ENCODE measurements at places on chromosomes 7 and 10.

- DNase-seq = no peak
These were observed 50.1 kb upstream of the LMTK2 start for GRCh38 chr7:98056580-98056979.

GRCh38 chr7:25707768-25708620 lies 444.0 kb upstream of the NFE2L3 start:
- DNase-seq = no peak

DNA sequence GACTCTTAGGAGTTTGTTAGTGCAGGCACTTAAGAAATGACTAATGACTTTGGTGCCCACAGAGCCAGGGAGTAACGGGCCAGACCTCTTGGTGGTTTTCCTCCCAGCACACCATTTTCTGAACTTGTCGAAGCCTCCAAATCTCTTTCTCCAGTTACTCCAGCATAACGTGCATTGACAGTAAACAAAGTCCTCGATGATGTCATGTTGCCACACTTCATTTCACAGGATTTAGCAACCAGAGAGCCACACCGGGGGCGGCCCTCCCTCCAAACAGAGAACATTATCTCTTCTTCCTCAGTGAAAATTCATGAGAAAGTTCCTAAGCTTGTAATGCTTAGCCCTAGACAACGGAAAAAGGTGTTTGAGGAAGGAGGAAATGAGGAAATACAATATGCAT lies 4.0 kb upstream of the SVOPL start:
- no peak for DNase-seq

DNA sequence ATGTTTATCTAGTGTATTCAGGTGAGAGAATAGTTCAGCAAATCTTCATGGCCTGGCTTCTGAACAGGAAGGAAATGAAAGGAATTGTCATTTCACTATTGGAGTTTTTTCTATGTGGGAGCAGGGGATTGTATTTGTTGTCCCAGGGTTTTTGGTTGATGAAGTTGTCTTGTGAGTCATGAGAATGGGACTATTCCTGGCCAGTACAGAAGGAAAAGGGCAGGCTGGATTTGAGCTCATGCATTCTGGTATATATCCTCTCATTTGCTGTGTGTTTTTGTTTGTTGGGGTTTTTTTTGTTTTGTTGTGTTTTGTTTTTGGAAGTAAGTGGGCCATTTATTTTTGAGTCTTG lies 101.2 kb upstream of the MKLN1 start:
- no peak for DNase-seq

DNA sequence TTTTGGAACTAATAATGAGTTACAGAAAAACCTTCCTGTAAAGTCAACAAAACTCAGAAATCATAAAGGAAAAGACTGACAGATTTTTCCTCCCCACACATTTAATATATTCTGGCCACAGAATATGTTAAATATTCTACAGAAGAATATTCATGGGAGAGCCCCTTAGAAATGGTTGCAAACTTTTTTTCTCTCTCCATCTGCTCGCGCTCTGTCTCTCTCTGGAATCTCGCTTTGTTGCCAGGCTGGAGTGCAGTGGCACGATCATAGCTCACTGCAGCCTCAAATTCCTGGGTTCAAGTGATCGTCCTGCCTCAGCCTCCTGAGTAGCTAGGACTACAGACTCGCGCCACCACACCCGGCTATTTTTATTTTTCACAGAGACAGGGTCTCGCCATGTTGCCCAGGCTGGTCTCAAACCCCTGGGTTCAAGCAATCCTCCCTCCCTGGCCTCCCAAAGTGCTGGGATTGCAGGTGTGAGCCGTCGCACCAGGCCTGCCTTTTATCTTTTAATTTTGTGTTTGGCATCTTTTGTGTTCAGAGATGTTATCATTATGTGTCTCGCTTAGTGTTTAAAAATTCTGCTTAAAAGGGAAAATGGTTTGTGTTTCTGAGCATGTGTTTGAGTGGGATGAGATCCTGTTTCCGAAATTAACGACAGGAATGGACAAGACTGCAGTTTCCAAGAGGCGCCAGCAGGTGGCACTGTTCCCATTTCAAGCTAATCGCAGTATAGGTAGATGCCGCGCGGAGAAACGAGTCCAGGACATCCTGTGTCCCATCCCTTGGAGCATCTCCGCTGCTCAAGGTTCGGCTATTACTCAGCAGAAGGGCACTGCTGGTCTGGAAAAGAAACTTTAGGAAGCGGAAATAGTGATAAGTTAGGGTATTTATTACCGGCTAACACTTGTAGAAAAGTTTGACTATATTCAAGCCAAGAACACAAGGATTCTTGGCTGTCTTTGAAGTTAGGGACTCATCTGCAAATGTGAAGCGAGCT lies 23.1 kb upstream of the ST7 start:
- peak; percentile 91 for DNase-seq

DNA sequence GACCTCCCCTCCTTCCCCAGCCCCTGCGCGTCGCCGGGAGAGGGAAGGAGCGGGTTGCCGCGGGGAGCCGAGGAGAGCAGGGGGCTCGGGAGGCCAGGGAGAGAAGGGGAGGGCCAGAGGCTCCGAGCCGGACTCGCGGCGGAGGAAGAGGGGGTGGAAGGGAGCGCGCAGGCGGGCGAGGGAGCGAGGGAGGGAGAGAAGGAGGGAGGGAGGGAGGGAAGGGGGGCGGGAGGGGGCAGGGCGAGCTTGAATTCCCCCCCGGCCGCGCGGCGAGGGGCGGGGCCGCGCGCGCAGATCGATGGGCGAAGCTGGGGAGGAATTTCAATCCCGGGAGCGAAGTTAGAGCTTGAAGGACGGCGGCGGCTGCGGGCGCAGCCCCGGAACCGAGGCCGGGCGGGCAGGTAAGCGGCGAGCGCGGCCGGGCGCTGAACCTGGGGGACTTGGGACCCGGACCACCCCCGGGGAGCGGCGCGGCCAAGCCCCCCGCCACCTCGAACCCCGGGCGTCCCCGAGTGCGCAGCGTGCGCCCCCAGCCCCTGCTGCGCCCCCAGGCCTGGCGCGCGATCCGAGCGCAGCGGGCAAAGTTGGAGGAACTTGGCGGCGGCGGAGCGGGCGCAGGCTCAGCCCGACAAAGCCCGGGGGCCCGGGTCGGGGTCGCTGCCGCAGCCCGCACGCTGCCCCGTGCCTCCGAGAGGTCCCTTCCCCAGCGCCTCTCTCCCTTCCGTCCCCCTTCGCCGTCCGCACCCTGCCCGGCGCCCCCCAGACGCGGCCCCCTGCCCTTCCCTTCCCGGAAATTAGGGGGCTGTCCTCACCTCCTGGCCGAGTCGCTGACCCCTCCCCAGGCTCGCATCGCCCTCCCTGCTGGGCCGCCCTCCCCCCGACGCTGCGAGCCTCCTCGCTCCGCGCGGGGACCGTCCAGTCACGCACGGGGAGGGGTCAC lies at the start of gene ELFN1:
Gene ELFN1, plus strand, starts transcription at position 324 of the 940 bp plus-strand sequence. CDS start 74,320 bp downstream, outside the sequence.
- peak; percentile 81 for DNase-seq

DNA sequence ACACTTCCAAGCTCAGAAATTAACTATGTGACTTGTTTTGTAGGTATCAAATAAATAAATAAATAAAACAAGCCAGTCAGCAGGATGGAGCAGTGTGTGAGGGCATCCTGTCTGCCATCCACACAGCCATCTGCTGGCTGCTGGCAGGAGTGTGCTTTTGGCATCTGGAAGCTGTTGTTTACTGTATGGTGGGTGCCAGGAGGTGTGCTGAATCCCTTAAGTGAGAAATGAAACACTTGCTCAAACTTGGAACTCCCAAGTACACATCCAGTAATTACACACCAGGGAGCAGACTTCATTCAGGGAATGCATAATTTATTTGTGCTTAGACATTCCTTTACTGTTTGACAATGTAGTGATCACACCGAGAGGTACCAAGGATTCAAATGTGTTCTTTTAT lies 16.9 kb upstream of the TAX1BP1 start:
- DNase-seq = no peak

GRCh38 chr10:91127341-91128082 lies 93.0 kb upstream of the PCGF5 start:
- DNase-seq = no peak

GRCh38 chr7:2856388-2857169 lies 12.5 kb upstream of the GNA12 start:
- DNase-seq = no peak

- DNase-seq = no peak
These were observed 179.1 kb upstream of the STEAP4 start for GRCh38 chr7:88485821-88486220.

DNA sequence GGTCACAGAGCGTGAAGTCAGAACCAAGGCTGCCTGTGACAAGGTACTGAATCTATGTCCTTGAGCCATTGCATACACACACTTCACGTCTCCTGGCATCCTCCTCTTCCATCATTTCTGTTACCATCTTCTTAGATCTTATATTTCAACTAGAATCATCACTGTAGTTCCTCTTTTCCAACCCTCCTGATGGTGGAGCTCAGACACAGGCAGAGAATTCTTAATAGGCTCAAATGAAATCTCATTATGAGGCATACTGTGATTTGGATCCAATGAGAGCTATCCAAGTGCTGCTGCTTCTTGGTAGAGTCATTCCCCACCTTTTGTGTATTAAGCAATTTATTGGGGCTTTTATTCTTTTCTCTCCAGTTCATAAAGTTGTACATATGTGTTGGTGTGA lies 113.2 kb downstream of the CALCR start:
- DNase-seq = no peak

GRCh38 chr7:90518630-90519029 lies 49.2 kb downstream of the PTTG1IP2 start:
- DNase-seq = no peak

DNA sequence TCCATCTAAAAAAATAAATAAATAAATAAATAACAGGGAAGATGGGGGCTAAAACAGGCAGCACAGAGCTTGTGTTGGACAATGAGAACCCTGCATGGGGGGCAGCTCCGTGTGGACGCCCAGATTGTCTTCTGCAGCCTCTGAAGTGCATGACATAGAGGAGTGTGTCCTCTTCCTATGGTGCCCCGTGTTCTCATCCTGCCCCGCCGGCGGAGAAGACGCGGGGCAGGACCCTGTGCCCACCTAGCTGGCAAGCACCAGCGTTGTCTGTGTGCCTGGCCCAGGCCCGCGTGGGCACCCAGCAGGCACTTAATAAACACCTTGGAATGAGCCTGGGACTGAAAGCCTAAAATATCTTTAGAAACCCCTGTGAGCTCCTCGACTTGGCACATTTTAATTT lies 88.7 kb upstream of the DNAAF5 start:
- no peak for DNase-seq

DNA sequence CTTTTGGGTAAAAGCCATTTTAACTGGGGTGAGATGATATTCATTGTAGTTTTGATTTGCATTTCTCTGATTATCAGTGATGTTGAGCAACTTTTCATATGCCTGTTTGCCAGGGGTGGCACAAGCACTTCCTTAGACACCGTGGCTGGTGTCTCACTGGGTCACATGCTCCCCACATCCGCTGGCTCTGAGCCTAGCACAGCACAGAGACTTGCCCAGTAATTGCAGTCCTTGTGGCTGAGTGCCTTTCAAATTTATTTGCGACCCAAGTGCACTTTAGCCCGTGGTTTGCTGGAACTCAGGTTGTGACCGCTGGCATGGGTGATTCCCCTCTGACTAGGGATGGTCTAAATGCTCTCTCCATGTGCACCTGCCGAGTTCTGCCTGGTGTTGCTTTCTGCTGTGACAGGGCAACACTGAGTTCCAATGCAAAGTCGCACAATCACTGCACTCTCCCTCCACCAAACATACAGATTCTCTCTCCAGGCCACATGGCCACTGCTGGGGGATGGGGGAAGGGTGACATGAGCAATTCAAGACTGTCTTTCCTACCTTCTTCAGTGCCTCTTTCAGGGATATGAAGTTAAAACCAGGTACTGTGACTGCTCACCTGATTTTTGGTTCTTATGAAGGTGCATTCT lies 66.5 kb downstream of the ZNF277 start:
- no peak for DNase-seq

GRCh38 chr7:48782511-48782910 lies 141.8 kb upstream of the CDC14C start:
- no peak for DNase-seq

GRCh38 chr10:94214481-94214893 lies 148.3 kb downstream of the NOC3L start:
- peak; percentile 18 for DNase-seq

GRCh38 chr10:131815266-131816156 lies 85.3 kb upstream of the PPP2R2D start:
- DNase-seq = no peak

DNA sequence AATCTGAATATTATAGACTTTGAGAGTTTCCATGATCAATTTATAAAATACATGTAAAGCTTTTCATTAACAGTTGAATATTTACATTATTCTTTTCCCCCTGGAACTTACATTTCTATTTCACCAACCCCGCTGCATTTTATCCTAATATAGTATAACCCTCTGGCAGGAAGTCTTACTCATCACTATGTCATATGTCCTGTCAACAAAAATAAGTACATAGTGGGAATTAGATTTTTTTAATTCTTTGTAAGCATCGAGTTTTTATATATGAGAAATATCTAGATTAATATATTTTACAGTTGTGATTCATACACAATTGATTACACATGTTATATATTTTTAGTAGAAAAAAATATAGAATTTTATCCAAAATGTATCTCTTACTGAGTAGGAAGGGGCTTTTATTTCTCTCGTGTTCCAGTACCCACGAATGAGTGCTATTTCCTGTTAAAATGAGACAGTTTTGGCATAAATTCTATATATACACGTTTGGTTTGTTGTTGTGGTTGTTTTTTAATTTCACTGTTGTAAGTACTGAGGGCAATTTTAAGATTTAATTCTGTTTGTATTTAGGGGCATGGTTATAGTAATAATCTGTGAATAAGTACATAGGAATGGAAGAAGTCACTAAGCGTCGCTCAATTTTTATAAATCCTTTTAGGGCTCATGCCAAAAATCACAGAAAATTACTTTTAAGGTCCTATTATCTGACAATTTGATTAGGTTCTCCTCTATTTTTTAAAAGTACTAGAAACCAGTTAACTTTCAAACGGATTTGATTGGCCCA lies 87.1 kb downstream of the HECW1 start:
- DNase-seq = no peak

DNA sequence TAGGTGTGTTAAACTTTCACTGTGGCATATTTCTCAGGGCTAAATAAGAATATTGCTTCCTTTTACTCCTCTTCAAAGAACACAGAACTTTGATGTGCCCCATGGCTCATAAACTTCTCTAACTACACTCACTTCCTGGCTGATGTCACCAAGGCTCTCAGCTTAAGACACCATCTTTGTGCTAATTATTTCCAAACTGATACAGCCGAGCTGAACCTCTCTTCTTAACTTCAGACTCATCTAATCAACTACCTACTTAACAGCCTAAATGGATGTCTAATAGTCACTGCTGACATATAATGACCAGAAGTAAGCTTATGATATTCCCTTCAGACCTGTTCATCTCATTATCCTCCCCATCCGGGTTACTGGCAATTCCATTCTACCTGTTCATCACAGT lies 3.6 kb downstream of the C10orf67 start:
- no peak for DNase-seq

GRCh38 chr10:60410970-60411369 lies 21.3 kb upstream of the ANK3 start:
- DNase-seq = no peak

- DNase-seq = no peak
These were observed 10.6 kb upstream of the PRTFDC1 start for GRCh38 chr10:24962995-24963394.

DNA sequence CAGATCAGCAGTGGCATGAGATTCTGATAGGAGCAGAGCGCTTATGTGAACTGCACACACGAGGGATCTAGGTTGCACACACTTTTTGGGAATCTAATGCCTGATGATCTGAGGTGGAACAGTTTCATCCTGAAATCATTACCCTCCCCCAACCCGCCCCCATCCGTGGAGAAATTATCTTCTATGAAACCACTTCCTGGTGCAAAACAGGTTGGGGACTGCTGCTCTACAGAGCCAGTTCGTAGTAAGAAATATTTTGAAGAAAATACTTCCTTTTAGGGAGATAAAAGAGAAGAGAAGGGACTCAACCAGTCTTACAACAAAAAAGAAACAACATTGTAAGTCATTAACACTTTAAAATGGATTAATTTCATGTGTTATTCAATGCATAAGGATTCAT lies 1308.2 kb downstream of the GATA3 start:
- DNase-seq = no peak

Data from WTC11 (cell line).